ENCODE measurements at places on chromosomes 6 and 20.

DNA sequence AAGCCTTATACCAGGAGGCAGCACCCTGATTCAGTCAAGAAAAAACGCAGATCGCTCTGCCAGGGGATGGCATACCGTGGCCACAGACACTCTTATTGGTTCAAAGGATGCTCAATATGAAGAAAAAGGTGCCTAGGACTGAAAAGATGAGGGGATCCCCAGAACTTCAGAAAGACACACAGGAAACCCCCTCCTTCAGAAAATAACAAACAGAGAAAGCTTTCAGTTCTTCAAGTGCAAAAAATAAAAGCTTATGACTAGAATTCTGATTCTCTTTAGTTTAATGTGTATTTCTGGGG, 17.7 kb upstream of the MYB start:
- DNase-seq: no peak

- no peak for DNase-seq
Observed at GRCh38 chr6:33507261-33507660, 52.9 kb downstream of the ZBTB9 start.

DNA sequence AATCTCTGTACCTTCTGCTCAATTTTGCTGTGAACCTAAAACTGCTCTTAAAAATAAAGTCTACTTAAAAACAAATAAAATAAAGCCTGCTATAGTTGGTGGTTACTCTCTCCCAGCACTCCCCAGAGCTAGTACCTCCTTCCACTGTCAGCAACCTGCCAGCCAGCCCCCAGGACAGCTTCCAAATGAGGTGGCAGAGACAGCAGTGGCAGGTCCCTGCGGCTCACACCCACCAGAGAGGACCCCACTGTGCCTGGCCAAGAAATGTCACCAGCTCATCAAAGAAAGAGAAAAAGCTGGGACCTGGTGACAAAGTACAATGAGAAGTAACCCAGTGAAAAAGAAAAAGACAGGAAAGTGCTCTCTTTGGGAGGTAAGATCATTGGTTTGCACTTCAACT, 15.2 kb downstream of the APMAP start:
- DNase-seq: no peak

DNA sequence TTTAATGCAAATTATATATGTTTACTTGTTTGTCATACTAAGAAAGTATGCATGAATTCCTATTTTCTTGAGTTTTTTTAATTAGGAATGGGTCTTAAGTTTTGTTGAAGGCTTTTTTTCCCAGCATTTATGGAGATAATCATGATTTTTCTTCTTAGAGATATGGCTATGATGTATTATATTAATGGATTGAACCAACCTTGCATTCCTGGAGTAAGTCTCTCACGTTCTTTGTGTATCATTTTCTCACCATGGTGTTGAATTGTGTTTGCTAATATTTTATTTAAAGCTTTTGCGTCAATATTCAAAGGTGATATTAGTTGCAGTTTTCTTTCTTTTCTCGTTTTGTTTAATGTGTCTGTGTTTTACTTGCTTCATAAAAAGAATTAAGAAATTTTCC, 48.4 kb upstream of the SLC35D3 start:
- no peak for DNase-seq

- DNase-seq: no peak
Observed at GRCh38 chr20:23159256-23159946, 73.3 kb upstream of the CD93 start.

DNA sequence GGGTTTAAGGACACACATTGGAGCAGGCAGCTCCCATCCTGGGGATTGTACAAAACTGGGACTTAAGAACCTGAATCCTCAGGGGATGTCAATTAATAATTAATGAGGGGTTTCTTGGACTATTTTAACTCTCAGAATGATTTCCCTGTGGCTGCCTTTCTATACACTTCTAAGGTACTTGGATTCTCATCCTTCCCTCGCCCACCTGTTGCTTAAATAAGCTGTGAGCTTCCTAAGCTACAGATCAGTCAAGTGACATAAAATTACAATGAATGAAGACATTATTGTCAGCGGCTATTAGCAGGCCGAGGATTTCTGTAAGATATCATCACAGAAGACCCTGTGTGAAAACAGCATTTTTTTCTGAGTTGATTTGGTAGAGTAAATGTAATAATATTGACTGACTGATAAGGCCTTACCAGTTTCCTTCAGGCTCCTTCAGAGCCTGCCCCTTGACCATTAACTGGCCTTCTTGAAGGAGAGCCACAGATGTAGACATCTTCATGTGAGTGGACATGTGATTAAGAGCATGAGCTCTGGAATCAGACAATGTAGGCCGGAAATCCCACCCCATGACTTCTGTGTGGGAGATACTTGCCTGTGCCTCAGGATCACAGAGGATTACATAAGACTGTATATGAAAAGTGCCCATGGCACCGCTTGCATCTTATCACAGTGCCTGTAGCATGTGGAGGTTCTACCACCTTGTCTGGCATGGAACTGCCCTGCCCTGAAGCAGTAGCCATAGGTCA, 101.7 kb downstream of the TULP4 start:
- DNase-seq: no peak
